ENCODE measurements at places on chromosomes 7 and 10. TPM values are rescaled to one million over a fixed set of nuclear protein-coding genes. Genes with fewer than 3 reads are reported as not detected.

The PALD1 gene
- 2.1 TPM for total RNA-seq

The ANKRD7 gene
- total RNA-seq = not detected

The DEPP1 gene
- 4.3 TPM for total RNA-seq

The SORCS3 gene
- total RNA-seq = not detected

The CALHM3 gene
- not detected for total RNA-seq

The GIMAP4 gene
- total RNA-seq = 62.7 TPM

The GIMAP2 gene
- 28.2 TPM for total RNA-seq

DNA sequence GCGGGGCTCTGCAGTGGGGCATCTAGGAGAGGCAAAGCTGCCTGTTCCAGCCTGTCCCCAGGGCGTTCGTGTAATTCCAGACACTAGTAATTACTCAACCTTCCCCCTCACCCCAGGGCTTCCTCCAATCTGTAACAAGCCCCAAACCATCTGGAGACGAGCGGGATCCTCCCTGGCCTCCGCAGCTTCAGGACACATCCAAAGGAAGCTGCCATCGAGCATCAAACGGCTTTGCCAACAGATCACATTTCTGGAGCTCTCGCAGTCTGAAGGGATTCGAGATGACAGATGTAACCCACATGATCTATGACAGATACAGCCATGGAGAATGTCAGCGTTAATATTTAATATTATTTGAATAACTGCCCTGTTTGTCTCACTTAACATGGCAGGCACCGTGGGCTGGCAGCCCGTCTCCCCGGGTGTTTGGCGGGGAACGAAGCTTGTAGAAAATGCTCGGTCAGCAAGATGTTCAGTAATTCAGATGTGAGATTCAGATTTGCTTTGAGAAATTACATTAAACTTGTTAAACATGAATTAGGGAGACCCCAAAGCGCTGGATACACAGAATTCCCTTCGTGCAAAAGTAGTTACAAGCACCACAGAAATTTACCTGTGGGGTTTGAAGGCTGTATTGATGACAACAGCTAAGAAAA, 108.5 kb upstream of the C7orf33 start:
- DNase-seq = no peak
- H3K4me3 ChIP-seq = no peak overlapping the region
- H3K4me1 ChIP-seq = peaks cover 4% of the 10 kb centered on the region
- no peaks in the 10 kb centered on the region for H3K36me3 ChIP-seq
- H3K27me3 ChIP-seq = peaks cover 4% of the 10 kb centered on the region
- no peak overlapping the region for H3K27ac ChIP-seq

- no peak overlapping the region for H3K27ac ChIP-seq
- DNase-seq = no peak
- no peaks in the 10 kb centered on the region for H3K4me1 ChIP-seq
- no peaks in the 10 kb centered on the region for H3K36me3 ChIP-seq
These were observed 381.9 kb downstream of the ZWINT start for GRCh38 chr10:55979203-55979602.

GRCh38 chr10:28434063-28434462, 98.9 kb upstream of the WAC start:
- peaks cover 3% of the 10 kb centered on the region for H3K4me1 ChIP-seq
- no peak for DNase-seq
- H3K4me3 ChIP-seq = no peak overlapping the region
- peaks cover 11% of the 10 kb centered on the region for H3K27me3 ChIP-seq
- no peak overlapping the region for H3K27ac ChIP-seq
- no peaks in the 10 kb centered on the region for H3K36me3 ChIP-seq

Measured in activated CD4-positive, alpha-beta T cell treated with anti-CD3 and anti-CD28 coated beads, Interleukin-2, amount 10 ng/mL, durations not matched to agents 24 days and 14 days (primary cell).